ENCODE measurements at places on chromosomes 12 and 14. TPM values are rescaled to one million over a fixed set of nuclear protein-coding genes. Genes with fewer than 3 reads are reported as not detected.

- no peak for DNase-seq
- no peaks in the 10 kb centered on the region for H3K4me1 ChIP-seq
- H3K4me3 ChIP-seq, result no peak overlapping the region
- no peaks in the 10 kb centered on the region for H3K36me3 ChIP-seq
- H3K27ac ChIP-seq, result no peak overlapping the region
Observed at GRCh38 chr14:26606729-26607312, 9.0 kb upstream of the NOVA1 start.

The KRT74 gene
- not detected for total RNA-seq

DNA sequence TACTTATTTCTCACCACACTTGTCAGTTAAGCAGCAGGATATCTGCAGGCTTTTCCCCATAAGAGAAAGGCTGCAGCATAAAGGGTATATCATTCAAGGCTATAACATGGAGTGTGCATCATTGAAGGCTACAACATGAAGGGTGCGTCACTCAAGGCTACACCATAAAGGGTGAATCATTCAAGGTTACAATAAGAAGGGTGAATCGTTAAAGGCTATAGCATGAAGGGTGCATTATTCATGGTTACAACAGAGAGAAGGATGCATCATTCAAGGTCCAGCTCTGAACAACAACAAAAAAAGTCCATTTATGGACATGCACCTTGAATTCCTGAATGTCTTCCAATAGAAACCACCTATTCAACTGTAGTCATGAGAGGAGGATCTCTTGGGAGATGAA lies 32.8 kb upstream of the LUM start:
- H3K27me3 ChIP-seq, result no peaks in the 10 kb centered on the region
- H3K27ac ChIP-seq, result peak overlapping the region; percentile 72
- peaks cover 43% of the 10 kb centered on the region for H3K4me1 ChIP-seq
- no peaks in the 10 kb centered on the region for H3K36me3 ChIP-seq

- H3K4me1 ChIP-seq, result no peaks in the 10 kb centered on the region
- no peak overlapping the region for H3K4me3 ChIP-seq
- peaks cover 77% of the 10 kb centered on the region for H3K36me3 ChIP-seq
- no peak for DNase-seq
- H3K27ac ChIP-seq, result no peak overlapping the region
- no peaks in the 10 kb centered on the region for H3K27me3 ChIP-seq
Observed at GRCh38 chr12:132015686-132016430, 66.1 kb downstream of the EP400 start.

DNA sequence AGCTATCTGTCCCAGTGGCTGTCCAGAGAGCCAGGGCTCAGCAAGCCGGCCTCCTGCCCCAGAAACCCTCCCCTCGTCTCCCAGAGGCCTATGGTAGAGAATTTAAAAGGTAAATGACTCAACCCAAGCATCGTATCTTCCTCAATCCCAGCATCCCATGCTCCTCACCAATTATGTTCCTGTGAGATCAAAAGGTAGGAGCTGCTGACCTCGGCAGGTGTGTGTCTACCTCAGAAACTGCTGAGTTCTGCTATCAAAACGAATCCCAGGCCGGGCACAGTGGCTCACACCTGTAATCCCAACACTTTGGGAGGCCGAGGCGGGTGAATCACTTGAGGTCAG lies 49.3 kb downstream of the FOXN3 start:
- no peak overlapping the region for H3K4me3 ChIP-seq
- DNase-seq, result no peak
- no peaks in the 10 kb centered on the region for H3K27me3 ChIP-seq
- no peaks in the 10 kb centered on the region for H3K36me3 ChIP-seq
- no peak overlapping the region for H3K27ac ChIP-seq

GRCh38 chr12:80598004-80598606 lies 109.3 kb upstream of the MYF6 start:
- no peak overlapping the region for H3K4me3 ChIP-seq
- no peak for DNase-seq
- H3K27ac ChIP-seq, result no peak overlapping the region
- no peaks in the 10 kb centered on the region for H3K36me3 ChIP-seq
- no peaks in the 10 kb centered on the region for H3K27me3 ChIP-seq
- H3K4me1 ChIP-seq, result no peaks in the 10 kb centered on the region

The MYH6 gene
- total RNA-seq, result not detected

GRCh38 chr12:132323171-132324010 lies 6.0 kb downstream of the GALNT9 start:
- DNase-seq, result no peak
- no peaks in the 10 kb centered on the region for H3K36me3 ChIP-seq
- peaks cover 34% of the 10 kb centered on the region for H3K4me1 ChIP-seq
- no peak overlapping the region for H3K27ac ChIP-seq
- peak overlapping the region; percentile 12 for H3K4me3 ChIP-seq

GRCh38 chr12:56007564-56008559 lies 10.8 kb downstream of the SUOX start:
- no peaks in the 10 kb centered on the region for H3K27me3 ChIP-seq
- no peaks in the 10 kb centered on the region for H3K4me1 ChIP-seq
- DNase-seq, result peak; percentile 77

- no peak overlapping the region for H3K27ac ChIP-seq
- no peaks in the 10 kb centered on the region for H3K27me3 ChIP-seq
- no peak overlapping the region for H3K4me3 ChIP-seq
- DNase-seq, result no peak
- peaks cover 28% of the 10 kb centered on the region for H3K36me3 ChIP-seq
Observed at GRCh38 chr12:51976376-51977160, 25.1 kb downstream of the ACVR1B start.

- H3K4me3 ChIP-seq, result no peak overlapping the region
- DNase-seq, result no peak
- H3K36me3 ChIP-seq, result no peaks in the 10 kb centered on the region
- no peaks in the 10 kb centered on the region for H3K27me3 ChIP-seq
- H3K27ac ChIP-seq, result no peak overlapping the region
- H3K4me1 ChIP-seq, result no peaks in the 10 kb centered on the region
Observed at GRCh38 chr12:120075034-120075616, 41.4 kb downstream of the RAB35 start.

GRCh38 chr14:32468955-32469354 lies 139.9 kb downstream of the AKAP6 start:
- H3K27ac ChIP-seq, result peak overlapping the region; percentile 82
- H3K4me1 ChIP-seq, result peaks cover 45% of the 10 kb centered on the region
- no peak overlapping the region for H3K4me3 ChIP-seq

- H3K4me3 ChIP-seq, result no peak overlapping the region
- H3K4me1 ChIP-seq, result no peaks in the 10 kb centered on the region
- no peak for DNase-seq
- H3K36me3 ChIP-seq, result no peaks in the 10 kb centered on the region
- H3K27ac ChIP-seq, result no peak overlapping the region
- H3K27me3 ChIP-seq, result no peaks in the 10 kb centered on the region
Observed at GRCh38 chr12:78641837-78642423, 222.6 kb upstream of the SYT1 start.

GRCh38 chr14:86035882-86036281 lies 505.9 kb downstream of the FLRT2 start:
- no peak overlapping the region for H3K27ac ChIP-seq
- no peak overlapping the region for H3K4me3 ChIP-seq
- H3K4me1 ChIP-seq, result no peaks in the 10 kb centered on the region
- H3K27me3 ChIP-seq, result no peaks in the 10 kb centered on the region
- H3K36me3 ChIP-seq, result no peaks in the 10 kb centered on the region

GRCh38 chr12:92765871-92766270 lies 63.1 kb downstream of the PLEKHG7 start:
- no peak overlapping the region for H3K4me3 ChIP-seq
- DNase-seq, result no peak
- H3K27me3 ChIP-seq, result no peaks in the 10 kb centered on the region
- H3K27ac ChIP-seq, result no peak overlapping the region
- no peaks in the 10 kb centered on the region for H3K36me3 ChIP-seq

The NEDD1 gene
- total RNA-seq, result 31.6 TPM

DNA sequence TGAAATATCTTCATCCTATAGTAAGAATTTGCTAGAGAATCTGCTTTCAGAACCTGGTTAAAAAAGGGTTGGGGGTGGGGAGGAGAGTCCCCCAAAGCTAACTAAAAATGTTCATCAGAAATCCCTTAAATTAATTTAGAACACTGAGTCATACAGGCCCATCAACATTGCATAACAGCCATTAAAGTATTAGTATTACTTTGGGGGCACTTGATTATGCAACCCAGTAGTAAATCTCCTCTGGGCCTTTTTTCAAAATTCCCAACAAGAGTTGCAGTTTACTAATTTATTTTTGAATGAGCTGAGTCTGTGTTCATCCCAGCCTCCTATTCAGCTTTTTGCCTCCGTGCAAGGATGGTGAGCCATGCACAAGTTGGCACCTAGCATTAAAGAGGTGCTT lies 8.8 kb upstream of the SLC24A4 start:
- no peak overlapping the region for H3K4me3 ChIP-seq
- H3K27me3 ChIP-seq, result no peaks in the 10 kb centered on the region
- H3K27ac ChIP-seq, result no peak overlapping the region
- no peaks in the 10 kb centered on the region for H3K36me3 ChIP-seq
- DNase-seq, result no peak
- H3K4me1 ChIP-seq, result no peaks in the 10 kb centered on the region

The SRGAP1 gene
- total RNA-seq, result 5.4 TPM

The RAB15 gene
- total RNA-seq, result 3.2 TPM

The ADAMTS20 gene
- total RNA-seq, result not detected

- DNase-seq, result no peak
- H3K27ac ChIP-seq, result peak overlapping the region; percentile 68
- no peaks in the 10 kb centered on the region for H3K27me3 ChIP-seq
- no peaks in the 10 kb centered on the region for H3K4me1 ChIP-seq
- H3K36me3 ChIP-seq, result no peaks in the 10 kb centered on the region
Observed at GRCh38 chr14:54711812-54712464, 145.0 kb downstream of the SAMD4A start.

Data from sigmoid colon (tissue), 7 donors.